GM23338 (cell line): ENCODE measurements at places on chromosomes 12 and 14.

DNA sequence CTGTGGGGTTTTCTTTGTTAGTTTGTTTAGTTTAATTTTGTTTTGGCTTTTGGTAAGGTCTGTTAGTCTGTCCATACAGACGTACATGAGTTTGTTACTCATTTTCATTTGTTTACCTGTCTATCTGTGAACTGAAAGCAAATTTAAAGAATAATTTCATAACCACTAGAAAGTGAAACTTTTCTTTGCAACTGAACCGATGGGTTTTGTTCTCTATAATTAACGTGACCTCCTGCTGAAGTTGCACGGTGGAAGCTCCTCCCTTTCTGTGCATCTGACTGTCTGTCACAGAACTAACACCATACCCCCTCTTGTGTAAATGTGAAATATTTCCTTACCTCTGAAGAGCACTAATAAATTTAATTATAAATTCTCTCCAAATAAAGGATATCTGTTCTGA lies 595.5 kb downstream of the GALC start:
- DNase-seq: no peak
- no peaks in the 10 kb centered on the region for H3K36me3 ChIP-seq
- no peak overlapping the region for H3K4me3 ChIP-seq
- no peaks in the 10 kb centered on the region for H3K27me3 ChIP-seq
- H3K4me1 ChIP-seq: no peaks in the 10 kb centered on the region

- H3K27me3 ChIP-seq: no peaks in the 10 kb centered on the region
- H3K36me3 ChIP-seq: no peaks in the 10 kb centered on the region
- no peak overlapping the region for H3K27ac ChIP-seq
- H3K4me3 ChIP-seq: no peak overlapping the region
- DNase-seq: no peak
- 0 out of 2 replicates have a peak, but pooled peaks cover 4% of the 10 kb centered on the region for H3K4me1 ChIP-seq
These were observed 236.6 kb downstream of the SEC23A start for GRCh38 chr14:38866461-38866860.

DNA sequence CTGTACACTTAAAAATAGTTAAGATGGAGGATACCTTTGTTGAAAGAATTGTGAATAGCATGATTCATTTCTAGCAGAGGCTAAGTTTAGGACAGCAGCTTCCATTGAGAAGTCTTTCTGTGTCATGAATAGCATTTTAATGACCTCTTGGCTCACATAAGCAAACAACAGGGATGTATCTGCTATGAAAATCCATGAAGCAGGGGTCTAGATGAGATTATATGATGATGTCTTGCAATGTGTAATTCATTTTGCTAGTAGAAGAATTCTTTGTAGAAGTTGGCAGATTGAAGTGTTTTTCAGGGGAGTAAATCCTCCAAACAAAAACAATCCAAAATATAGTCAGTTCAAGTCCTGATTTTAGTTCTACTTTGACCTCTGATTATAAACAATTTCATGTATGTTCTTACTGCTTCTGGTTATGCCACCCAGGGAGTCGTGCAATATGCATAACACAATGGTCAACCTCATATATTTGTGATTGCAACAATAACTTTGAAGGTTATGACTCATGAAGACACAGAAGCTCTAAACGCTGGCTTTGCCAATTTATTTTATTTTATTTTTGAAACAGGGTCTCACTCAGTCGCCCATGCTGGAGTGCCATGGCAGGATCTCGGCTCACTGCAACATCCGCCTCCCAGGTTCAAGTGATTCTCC lies 6.9 kb upstream of the RD3L start:
- no peak overlapping the region for H3K4me3 ChIP-seq
- no peak for DNase-seq
- H3K4me1 ChIP-seq: no peaks in the 10 kb centered on the region
- H3K36me3 ChIP-seq: no peaks in the 10 kb centered on the region

- H3K27me3 ChIP-seq: no peaks in the 10 kb centered on the region
- no peak overlapping the region for H3K27ac ChIP-seq
- H3K4me1 ChIP-seq: no peaks in the 10 kb centered on the region
- H3K36me3 ChIP-seq: peaks cover 4% of the 10 kb centered on the region; the same call in 1 of the 2 replicates
These were observed 43.2 kb downstream of the FBXO34 start for GRCh38 chr14:55314449-55314848.

DNA sequence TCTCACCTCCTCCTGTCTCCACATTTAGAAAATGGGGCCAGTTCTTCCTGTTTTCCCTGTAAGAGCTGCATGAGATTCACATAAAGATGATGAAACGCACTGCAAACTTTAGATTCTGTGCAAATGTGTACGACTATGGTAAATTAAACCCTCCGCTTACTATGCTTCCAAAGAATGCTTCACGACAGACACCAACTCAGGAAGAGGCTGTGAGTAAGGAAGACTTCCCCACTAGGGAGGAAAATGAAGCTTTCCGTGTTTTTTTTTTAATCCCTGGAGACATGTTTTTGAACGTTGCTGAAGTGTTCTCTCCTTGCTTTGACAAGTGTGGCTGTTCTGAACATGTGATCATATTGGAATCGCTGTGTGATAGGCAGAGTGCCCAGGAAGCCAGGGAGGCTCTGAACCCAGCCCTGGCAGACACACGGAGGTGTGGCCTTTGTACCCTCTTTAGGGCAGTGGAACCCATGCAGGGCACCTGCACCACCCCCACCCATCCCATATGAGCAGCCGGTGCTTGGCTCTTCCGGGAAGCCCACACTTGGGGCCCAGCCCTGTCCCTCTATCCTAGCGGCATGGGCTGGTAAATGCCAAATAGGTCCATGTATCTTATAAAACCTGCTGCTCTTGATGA lies 7.5 kb upstream of the SYNE3 start:
- no peak overlapping the region for H3K27ac ChIP-seq
- peaks cover 5% of the 10 kb centered on the region; the same call in 1 of the 2 replicates for H3K27me3 ChIP-seq
- DNase-seq: peak; percentile 33

DNA sequence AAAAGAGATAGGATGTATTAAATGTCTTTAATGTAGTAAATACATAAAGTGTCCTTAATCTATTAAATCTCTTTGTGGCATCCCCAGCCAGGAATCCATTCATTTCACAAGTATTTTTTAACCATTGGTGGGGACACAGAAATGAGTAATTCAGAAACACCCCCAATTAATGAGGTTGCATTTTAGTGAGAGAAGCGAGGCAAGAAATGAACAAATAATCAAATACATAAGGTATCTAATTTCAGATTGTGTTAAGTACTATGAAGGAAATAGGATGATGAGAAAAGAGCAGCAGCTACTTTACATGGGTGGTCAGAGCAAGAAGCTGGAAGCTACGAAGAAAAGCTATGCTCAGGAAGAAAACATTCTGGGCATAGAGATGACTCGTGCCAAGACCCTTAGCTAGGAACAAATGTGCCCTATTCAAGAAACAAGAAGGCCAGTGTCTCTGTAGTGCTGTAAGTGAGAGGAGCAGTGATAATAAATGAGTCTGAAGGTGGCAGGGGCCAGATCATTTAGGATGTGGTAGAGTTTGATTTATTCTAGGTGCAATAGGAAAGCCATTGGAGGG lies 60.5 kb upstream of the IGF1 start:
- H3K4me3 ChIP-seq: no peak overlapping the region
- no peak overlapping the region for H3K27ac ChIP-seq
- H3K36me3 ChIP-seq: no peaks in the 10 kb centered on the region
- DNase-seq: no peak
- no peaks in the 10 kb centered on the region for H3K27me3 ChIP-seq

DNA sequence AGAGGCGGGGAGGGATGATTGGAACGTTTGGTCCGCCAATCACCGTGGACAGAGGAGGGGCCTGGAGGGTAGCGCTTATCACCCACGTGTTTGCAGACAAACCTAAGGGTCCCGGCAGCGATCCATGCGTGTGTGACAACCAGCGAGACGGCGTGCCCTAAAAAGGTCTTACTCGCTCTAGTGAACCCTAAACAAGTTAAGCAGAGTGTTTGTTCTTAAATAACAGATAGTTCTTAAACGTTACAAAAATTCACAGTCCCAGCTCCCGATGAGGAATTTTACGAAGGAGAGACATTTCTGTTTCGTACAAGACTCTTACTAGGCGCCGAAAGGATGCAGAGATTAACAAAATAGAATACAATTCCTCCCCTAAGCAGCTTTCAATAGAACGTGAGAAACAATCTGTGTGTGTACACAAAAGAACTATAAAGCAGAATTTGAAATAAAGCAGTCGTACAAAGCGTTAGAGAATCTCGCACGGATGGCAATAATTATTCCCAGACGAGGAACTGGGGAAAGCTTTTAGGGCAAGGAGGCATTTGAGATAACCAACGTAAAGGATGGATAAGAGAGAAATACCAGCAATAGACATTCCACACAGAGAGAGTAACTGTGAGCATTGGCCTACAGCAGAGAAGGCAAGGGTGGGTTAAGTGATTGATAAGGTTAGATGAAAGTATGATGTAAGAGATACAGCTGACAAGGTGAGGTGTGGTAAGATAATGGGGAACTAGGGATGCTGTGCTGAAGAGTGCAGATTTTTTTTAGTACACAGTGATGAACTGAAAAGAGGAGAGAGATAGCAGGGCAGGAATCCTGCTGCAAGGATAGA lies 831 bp upstream of the RPS6KA5 start:
- peak overlapping the region; percentile 56 for H3K4me3 ChIP-seq
- no peak for DNase-seq
- 0 out of 2 replicates have a peak, but pooled peaks cover 3% of the 10 kb centered on the region for H3K4me1 ChIP-seq
- H3K27me3 ChIP-seq: no peaks in the 10 kb centered on the region
- no peaks in the 10 kb centered on the region for H3K36me3 ChIP-seq

- peaks cover 6% of the 10 kb centered on the region; the same call in 1 of the 2 replicates for H3K4me1 ChIP-seq
- DNase-seq: peak; percentile 84
- no peak overlapping the region for H3K27ac ChIP-seq
- H3K4me3 ChIP-seq: no peak overlapping the region
These were observed 55.5 kb downstream of the TTC7B start for GRCh38 chr14:90760591-90761316.

- H3K27me3 ChIP-seq: no peaks in the 10 kb centered on the region
- no peak for DNase-seq
- no peaks in the 10 kb centered on the region for H3K4me1 ChIP-seq
- no peak overlapping the region for H3K27ac ChIP-seq
These were observed 198.3 kb upstream of the AMIGO2 start for GRCh38 chr12:47277972-47278448.

GRCh38 chr12:96502477-96502876 lies 13.1 kb downstream of the CFAP54 start:
- H3K36me3 ChIP-seq: no peaks in the 10 kb centered on the region
- no peak overlapping the region for H3K27ac ChIP-seq
- H3K27me3 ChIP-seq: no peaks in the 10 kb centered on the region
- DNase-seq: peak; percentile 21
- H3K4me1 ChIP-seq: no peaks in the 10 kb centered on the region

DNA sequence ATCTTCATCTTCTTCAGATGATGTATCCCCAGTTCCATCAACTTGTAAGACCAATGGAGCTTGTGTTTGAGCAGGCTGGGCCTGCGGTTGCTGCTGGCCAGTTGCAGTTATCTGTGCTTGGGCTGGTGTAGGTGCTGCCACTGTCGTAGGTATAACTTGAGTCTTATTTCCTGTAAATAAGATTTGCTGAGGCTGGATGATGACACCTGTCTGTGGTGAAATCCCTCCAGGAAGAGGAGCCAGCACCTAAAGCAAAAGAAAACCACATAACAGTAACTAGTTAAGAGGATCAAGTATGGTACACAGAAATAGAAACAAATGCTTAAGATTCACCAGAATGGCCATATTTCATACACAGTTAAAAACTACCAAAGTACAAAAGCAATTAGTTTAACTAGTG lies 28.2 kb downstream of the GTF2A1 start:
- no peaks in the 10 kb centered on the region for H3K4me1 ChIP-seq
- DNase-seq: no peak
- H3K36me3 ChIP-seq: peaks cover 52% of the 10 kb centered on the region
- no peak overlapping the region for H3K27ac ChIP-seq

DNA sequence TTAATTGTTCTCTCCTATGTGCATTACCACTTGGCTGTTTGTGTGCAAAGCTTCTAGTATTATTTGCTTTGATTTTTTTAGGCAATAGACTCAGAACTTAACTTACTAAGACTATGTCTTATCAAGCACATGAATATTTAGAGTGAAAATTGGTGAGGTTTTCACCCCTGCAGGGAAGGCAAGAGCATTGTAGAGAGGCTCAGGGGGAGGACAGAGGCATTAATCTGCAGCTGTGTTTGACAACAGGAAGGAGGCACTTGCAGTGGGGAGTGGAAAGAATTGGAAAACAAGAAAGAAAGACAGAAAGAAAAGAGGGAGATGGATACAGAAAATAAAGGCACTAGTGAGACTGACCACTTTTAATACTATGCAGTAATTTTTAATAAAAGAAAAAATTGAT lies 431.6 kb downstream of the PDZRN4 start:
- DNase-seq: peak; percentile 17
- H3K4me3 ChIP-seq: no peak overlapping the region
- H3K4me1 ChIP-seq: peaks cover 8% of the 10 kb centered on the region; the same call in 1 of the 2 replicates

DNA sequence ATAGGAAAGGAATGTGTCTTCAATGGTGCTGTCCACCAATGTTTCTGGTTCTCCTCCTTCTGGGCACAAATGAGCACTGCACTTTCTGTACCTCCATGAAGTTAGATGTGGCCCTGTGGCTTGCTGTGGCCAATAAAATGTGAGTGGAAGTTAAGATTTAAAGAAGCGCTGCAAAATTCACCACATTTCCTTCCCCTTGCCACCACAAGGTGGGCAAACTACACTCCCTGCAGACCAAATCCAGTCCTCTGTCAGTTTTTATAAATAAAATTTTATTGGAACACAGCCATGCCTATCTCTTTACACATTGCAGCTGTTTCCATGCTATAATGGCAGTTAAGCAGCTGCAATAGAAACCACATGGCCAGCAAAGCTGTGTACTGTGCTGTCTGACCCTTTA lies 141.4 kb upstream of the TMPO start:
- no peaks in the 10 kb centered on the region for H3K36me3 ChIP-seq
- H3K27ac ChIP-seq: no peak overlapping the region
- peak; percentile 40 for DNase-seq
- H3K27me3 ChIP-seq: no peaks in the 10 kb centered on the region
- no peak overlapping the region for H3K4me3 ChIP-seq

DNA sequence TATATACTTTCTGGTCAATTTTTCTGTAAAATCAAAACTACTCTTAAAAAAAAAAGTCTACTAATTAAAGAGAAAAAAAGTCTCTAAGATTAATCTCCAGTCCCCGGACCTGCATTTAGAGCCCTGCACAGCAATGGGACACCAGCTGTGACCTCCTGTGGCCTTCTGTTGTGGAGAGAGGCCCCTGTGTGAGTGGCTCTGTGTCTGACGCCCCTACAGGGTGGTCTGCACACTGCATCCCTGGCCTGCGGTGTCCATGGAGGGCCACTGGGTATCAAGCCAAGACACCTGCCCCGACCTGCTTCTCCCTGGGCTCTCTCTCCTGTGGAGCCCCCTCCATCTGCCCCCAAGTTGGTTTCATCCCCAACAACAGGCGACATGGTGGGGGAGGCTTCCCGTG lies 248.0 kb upstream of the DIO3 start:
- peak; percentile 47 for DNase-seq
- no peak overlapping the region for H3K27ac ChIP-seq
- H3K4me1 ChIP-seq: no peaks in the 10 kb centered on the region
- H3K4me3 ChIP-seq: no peak overlapping the region
- H3K36me3 ChIP-seq: no peaks in the 10 kb centered on the region
- H3K27me3 ChIP-seq: no peaks in the 10 kb centered on the region
